Transverse colon (tissue), 4 donors: ENCODE measurements at places on chromosomes 5 and 9. TPM values are rescaled to one million over a fixed set of nuclear protein-coding genes. Genes with fewer than 3 reads are reported as not detected.
A peak's percentile ranks its signal among the peaks of the same experiment; 100 is the strongest.

DNA sequence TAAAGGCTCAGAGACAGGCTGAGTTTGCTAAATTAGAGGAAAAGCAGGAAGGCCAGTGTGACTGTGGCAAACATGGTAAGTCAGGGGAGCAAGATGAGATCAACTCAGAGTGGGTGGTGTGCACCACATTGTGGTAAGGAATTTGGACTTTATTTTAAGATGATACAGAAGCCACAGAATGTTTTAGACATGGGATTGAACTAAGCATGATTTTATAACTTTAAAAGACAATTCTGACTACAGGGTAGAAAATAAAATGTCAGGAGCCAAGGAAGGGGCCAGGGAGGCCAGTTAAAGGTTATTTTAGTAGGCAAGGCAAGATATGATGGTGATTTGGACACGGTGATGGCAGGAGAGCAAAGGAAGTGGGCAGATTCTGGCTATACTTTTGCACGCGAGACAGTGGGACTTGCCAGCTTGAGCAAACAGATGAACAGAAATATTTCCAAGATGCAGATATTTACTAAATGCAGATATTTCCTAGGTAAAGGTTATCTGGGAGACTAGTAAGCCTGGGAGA lies 53.9 kb downstream of the TSSK1B start:
- no peak for DNase-seq
- no peaks in the 10 kb centered on the region for H3K36me3 ChIP-seq
- no peaks in the 10 kb centered on the region for H3K27me3 ChIP-seq
- H3K27ac ChIP-seq: no peak overlapping the region
- no peak overlapping the region for H3K4me3 ChIP-seq
- H3K4me1 ChIP-seq: no peaks in the 10 kb centered on the region

DNA sequence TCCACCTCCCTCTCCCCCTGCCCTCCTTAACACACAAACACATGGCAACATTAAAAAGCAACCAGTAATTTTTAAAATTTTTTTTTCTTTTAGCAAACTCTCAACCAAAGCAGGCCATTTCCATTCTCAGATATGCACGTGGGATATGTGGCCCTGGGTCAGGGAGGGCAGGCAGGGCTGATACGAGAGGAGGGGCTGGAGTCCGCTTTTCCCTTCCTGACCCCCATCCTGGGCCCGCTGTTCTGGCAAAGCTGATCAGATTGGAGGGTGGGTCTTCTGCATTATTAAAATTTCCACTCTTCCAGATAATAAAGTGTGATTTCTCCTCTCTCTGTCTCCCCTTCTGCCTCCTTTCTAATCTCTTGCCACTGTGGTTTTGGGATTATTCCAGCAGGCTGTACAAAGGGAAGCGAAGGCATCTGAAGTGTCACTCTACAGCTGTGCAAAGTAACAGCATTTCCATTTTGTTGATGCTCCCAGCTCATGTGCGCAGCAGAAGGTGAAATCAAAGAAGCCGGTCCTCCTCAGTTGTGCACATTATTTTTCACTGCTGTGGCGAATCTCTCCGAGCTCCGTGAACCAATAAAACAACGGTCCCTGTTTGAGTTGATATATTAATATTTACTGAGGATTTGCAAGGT lies 12.0 kb downstream of the IRX1 start:
- no peaks in the 10 kb centered on the region for H3K36me3 ChIP-seq
- H3K27ac ChIP-seq: no peak overlapping the region
- no peak for DNase-seq

DNA sequence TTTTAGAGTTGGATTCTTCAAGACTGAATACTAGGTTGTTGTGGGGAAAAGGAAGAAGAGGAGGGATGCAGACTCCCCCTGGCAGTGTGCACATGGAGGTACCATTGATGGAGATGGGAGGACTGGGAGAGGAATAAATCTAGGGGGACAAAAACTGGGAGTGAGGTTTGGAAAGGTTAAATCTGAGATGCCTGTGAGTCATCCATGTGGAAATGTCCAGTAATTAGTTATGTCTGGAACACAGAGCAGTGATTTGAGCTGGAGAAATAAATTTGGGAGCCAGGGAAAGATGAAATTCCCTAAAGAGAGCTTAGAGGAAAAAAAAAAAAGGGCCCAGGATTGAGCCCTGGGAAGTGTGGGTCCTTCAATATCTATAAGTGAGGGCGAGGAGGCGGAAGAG lies 8.0 kb upstream of the CCIN start:
- H3K27ac ChIP-seq: peak overlapping the region; percentile 84
- H3K4me3 ChIP-seq: no peak overlapping the region
- no peaks in the 10 kb centered on the region for H3K27me3 ChIP-seq
- H3K4me1 ChIP-seq: peaks cover 9% of the 10 kb centered on the region

GRCh38 chr5:65010841-65011240 lies 242.1 kb downstream of the CWC27 start:
- no peak overlapping the region for H3K4me3 ChIP-seq
- DNase-seq: peak; percentile 24
- peaks cover 6% of the 10 kb centered on the region for H3K4me1 ChIP-seq
- peak overlapping the region; percentile 18 for H3K27ac ChIP-seq

- no peaks in the 10 kb centered on the region for H3K27me3 ChIP-seq
- no peak overlapping the region for H3K27ac ChIP-seq
- no peaks in the 10 kb centered on the region for H3K36me3 ChIP-seq
- H3K4me1 ChIP-seq: no peaks in the 10 kb centered on the region
- no peak overlapping the region for H3K4me3 ChIP-seq
- DNase-seq: no peak
Observed at GRCh38 chr9:33787839-33788238, 7.5 kb upstream of the PRSS3 start.

DNA sequence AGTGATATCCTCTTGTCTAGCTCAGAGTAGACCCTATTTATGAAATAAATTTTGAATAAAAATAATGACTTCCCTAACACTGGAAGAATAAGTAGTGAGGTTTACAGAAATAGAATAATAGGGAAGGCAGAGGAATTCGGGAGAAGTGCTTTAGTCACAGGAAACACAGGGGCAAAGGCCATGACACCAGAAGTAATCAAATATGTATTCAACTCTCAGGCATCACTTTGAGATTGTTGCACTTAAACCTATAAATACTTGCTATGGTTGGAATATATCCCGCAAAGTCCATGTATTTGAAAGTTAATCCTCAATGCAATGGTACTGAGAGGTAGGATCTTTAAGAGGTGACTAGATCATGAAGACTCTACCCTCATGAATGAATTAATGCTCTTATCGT lies 166.8 kb downstream of the YIPF5 start:
- no peak overlapping the region for H3K4me3 ChIP-seq
- no peak overlapping the region for H3K27ac ChIP-seq
- no peak for DNase-seq
- H3K36me3 ChIP-seq: no peaks in the 10 kb centered on the region
- H3K27me3 ChIP-seq: no peaks in the 10 kb centered on the region

DNA sequence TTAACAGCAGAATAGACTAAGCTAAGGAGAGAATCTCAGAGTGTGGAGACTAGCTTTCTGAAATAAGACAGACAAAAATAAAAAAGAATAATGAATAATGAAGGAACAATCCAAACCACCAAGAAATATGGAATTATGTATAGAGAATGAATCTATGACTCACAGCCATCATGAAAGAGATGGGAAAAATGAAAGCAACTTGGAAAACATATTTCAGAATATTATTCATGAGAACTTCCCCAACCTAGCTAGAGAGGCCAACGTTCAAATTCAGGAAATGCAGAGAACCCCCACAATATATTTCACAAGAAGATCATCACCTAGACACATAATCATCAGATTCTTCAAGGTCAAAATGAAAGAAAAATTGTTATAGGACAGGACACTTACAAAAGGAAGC lies 349.0 kb upstream of the MPDZ start:
- H3K4me1 ChIP-seq: no peaks in the 10 kb centered on the region
- H3K4me3 ChIP-seq: no peak overlapping the region
- H3K36me3 ChIP-seq: no peaks in the 10 kb centered on the region
- DNase-seq: no peak
- no peaks in the 10 kb centered on the region for H3K27me3 ChIP-seq
- H3K27ac ChIP-seq: no peak overlapping the region

- H3K27ac ChIP-seq: no peak overlapping the region
- H3K4me1 ChIP-seq: no peaks in the 10 kb centered on the region
- no peak for DNase-seq
Observed at GRCh38 chr9:8158574-8158973, 359.0 kb upstream of the DMAC1 start.

DNA sequence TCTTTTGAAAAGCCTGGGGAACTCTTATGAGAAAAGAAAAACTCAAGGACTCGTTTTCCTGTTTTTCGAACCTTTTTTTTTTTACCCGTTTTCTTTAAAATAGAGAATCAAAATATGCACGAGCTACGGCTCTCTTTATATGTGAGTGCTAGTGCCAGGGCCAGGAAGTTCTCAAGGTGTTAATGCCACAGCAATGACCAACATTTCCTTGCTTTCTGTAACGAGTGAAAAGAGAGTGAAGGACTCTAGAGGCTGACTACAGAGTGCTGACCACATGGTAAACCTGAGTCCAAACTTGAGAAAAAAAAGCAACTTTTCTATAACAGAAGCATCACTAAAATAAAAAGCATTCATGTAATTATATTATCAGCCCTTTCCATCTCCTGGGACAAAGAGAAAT lies 102.2 kb upstream of the SLC28A3 start:
- no peaks in the 10 kb centered on the region for H3K36me3 ChIP-seq
- no peak overlapping the region for H3K4me3 ChIP-seq
- H3K27me3 ChIP-seq: no peaks in the 10 kb centered on the region
- no peak for DNase-seq
- H3K4me1 ChIP-seq: no peaks in the 10 kb centered on the region

Gene INSL4
- not detected for total RNA-seq

Gene PCDHGA5
- 3.4 TPM for total RNA-seq

Gene PCDHB6
- not detected for total RNA-seq

Gene SMIM33
- not detected for total RNA-seq

Gene GABRA6
- total RNA-seq: not detected

Gene SLC22A4
- total RNA-seq: not detected

Gene SPATA31D4
- not detected for total RNA-seq
